ENCODE measurements at places on chromosomes 6 and 20.

GRCh38 chr6:68947721-68948120 lies 312.6 kb downstream of the ADGRB3 start:
- no peak for DNase-seq

DNA sequence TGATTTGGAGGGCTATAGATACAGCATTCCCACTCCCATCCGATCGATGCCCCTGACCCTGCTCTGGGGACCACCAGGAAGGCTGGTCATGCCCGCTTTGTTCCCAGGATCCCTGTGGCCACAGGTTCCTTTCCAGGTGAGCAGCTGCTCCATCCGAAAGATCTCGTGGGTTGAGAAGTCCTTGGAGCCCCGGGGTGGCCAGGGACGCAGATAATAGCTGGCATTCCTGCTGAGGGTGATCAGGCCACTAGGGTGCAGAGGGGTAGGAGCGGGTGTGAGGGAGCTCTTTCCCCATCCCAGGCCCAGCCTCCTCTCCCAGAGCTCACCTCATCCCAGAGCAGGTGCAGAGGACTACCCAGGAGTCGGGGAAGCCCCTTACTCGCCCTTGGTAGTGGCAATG lies 7.4 kb downstream of the ADAM33 start:
- no peak for DNase-seq

DNA sequence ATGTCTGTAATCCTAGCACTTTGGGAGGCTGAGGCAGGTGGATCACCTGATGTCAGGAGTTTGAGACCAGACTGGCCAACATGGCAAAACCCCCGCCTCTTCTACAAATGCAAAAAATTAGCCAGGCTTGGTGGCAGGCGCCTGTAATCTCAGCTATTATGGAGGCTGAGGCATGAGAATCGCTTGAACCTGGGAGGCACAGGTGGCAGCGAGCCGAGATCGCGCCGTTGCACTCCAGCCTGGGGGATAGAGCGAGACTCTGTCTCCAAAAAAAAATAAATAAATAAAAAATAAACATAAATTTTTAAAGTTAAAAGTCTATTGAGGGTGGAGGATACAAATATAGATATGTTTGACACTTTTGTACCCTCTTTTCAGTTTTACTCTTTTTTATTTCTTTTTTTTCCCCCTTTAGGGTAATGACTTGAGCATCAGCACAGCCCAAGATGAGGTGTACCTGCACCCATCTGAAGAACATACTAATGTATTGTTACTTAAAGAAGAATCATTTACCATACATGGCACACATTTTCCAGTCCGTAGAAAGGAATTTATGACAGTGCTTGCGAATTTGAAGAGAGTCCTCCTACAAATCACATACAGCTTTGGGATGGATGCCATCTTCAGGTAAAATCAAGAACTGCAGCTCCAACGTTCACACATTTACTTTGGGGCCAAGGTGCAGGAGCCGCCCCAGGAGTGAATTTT lies 368.9 kb downstream of the LAMA2 start:
- DNase-seq = peak; percentile 48

GRCh38 chr6:151847064-151847463 lies 39.6 kb downstream of the ESR1 start:
- DNase-seq = no peak

- DNase-seq = peak; percentile 12
Measured at GRCh38 chr6:162706232-162706631, 21.3 kb downstream of the PRKN start.

All from NCI-H2081 (cell line).